ENCODE measurements at places on chromosomes 2 and 18.
A peak's percentile ranks its signal among the peaks of the same experiment; 100 is the strongest.

DNA sequence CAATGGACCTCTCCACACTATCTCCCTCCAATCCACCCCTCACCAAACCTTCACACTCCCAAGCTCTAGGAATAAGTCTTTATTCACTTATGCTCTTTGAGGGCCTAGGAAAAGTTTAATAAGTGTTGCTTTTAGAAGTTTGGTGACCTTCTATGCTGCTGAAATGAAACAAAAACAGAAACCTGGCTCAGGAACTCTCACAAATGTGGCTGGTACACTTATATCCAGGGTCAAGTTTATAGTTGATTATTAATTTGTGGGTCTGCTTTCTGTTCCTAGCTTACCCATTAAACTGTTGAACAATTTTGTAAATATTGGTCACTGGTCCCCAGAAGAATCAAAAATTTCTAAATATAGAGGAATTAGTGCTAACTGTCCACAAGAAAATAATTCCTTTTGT, 14.2 kb upstream of the ANKRD44 start:
- no peak for DNase-seq

- no peak for DNase-seq
Observed at GRCh38 chr2:182220998-182221397, 205.8 kb downstream of the PDE1A start.

- no peak for DNase-seq
Observed at GRCh38 chr2:86397986-86398385, 43.2 kb upstream of the KDM3A start.

DNA sequence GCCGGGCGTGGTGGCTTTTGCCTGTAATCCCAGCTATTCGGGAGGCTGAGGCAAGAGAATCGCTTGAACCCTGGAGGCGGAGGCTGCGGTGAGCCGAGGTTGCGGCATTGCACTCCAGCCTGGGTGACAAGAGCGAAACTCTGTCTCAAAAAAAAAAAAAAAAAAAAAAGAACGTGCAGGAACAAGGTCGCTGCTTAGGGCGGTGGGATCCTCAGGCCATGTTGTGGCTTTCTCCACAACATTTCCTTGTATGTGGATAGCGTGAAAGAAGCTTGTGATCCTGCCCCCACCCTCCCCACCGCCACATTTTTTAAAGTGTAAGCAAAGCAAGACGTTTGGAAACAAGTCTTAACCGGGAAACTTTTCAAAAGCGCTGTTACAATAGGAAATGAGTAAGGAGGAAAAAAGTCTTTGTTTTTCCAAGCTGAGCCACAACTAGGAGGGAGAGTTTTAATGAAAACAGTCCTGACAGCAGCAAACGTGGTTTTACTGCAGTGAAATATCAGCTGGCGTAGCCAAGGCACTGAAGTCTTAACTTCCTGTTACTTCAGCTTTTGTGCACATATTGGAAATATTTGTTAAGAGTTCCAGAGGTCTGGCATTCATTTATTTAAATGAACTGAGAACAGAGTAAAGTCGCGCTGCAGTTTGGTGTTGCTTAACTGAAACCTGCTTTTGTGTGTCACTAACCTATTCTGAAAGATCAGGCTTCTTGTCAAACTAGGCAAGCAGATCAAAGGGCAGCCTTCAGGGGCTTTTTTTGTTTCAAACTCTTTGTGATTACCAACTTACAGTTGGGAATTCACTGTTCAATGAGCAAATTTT, 3.8 kb downstream of the TGIF1 start:
- DNase-seq: peak; percentile 14

DNA sequence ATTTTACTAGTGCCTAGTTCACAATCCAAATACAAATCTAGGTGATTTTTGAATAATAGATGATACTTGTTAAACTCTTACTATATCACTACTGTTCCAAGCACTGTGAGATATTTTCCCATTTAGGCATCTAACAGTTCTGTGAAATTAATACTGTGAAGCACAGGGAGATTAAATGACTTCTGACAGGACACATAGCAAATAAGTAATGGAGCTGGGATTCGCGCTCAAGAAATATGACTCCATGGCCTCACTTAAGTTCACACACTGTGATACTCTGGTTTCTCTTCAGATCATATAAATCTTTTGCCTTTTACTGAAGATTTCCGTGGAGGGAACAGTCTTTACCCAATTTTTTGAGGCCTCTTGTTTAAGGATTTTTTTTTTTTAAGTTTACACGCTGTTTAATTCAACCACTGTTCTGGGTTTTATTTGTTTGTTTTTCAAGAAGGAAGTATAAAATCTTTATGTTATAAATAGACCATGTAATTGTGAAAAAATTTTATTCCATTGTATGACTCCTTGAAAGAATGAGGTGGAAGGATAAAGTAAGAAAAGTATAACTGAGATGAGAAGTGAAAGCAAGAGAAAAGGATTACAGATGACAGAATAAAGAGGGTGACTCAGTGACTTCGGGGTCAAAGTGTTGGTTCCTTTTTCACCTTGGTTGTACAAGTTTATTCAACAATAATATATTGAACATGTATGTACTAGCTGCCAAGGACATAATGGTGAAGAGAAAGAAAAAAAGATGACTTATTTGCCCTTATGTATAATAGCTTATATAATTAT, 30.2 kb downstream of the RBM45 start:
- DNase-seq: no peak

- no peak for DNase-seq
Observed at GRCh38 chr2:186884587-186884986, 35.6 kb upstream of the ZSWIM2 start.

Data from NCI-H526 (cell line).